NCI-H187 treated with DMSO at 0.1 percent for 48 hours (cell line): ENCODE measurements at places on chromosomes 2 and 18.
A peak's percentile ranks its signal among the peaks of the same experiment; 100 is the strongest.

GRCh38 chr2:174195253-174195652 lies 53.1 kb downstream of the OLA1 start:
- DNase-seq: no peak

- DNase-seq: no peak
Measured at GRCh38 chr2:12970861-12971260, 254.1 kb downstream of the TRIB2 start.

DNA sequence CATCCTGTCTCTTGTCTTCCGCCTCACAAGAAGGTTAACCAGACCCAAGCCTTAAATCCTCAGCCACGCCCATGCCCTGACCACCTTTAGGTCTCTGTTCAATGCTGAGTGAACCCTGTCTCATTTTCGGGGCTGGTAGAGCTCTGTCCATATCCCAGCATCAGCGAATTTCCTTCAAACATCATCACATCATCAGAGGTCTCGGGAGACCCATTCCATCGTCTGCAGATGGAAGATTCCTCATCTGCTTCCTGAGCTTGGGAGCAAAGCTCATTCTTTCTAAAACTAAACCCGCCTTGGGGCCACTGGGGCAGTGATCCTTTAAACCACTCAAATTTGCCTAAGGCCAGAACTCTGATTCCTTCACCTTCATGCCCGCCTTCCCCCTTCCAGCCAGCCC lies 173.7 kb downstream of the TTC32 start:
- no peak for DNase-seq

GRCh38 chr18:75815767-75816166 lies 388.3 kb upstream of the SMIM21 start:
- DNase-seq: no peak

DNA sequence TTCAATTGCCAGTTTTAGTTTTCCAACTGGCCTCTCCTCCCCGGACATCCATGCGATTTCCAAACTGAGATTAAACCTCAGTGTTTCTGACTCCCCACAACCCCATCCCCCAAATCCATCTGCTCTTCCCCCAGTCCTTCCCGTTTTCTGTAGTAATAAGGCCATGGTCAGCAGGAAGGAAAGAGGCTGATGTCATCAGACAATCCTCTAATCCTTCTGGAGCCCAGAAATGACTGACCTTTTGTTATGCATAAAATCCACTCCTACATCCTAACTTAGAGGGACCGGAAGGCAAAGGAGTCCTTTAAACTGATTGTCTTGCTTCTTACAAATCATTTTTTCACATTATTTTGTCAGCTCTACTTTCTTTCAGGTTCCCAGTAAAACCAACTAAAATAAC lies 155.8 kb downstream of the INO80D start:
- no peak for DNase-seq

DNA sequence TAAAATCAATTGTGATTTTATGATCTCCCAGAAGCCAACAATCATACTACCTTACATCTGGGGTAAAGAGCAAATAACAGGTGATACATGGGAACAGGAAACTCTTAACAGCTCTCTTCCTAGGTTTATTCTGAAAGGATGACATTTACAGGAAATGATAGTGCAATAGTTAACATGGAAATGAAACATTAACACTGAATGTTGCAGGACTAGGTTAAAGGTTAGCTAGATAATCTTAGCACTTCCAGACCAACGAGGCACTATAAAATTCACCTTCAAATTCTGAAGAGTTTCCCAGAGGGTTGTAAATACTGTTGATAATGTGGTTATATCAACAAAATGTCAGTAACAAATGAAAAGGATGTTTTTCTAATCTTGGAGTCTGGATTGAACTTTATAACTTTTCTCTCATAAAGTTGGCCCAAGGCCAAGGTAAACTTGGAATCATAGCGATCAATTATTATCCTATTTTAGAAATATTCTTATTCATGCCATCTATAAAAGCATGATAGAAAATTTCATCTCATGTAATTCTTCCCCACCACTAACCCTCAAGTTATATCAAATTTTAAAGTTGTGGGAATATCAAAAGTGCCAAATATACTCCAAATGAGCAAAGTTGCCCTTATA lies 32.9 kb upstream of the GCG start:
- DNase-seq: no peak

DNA sequence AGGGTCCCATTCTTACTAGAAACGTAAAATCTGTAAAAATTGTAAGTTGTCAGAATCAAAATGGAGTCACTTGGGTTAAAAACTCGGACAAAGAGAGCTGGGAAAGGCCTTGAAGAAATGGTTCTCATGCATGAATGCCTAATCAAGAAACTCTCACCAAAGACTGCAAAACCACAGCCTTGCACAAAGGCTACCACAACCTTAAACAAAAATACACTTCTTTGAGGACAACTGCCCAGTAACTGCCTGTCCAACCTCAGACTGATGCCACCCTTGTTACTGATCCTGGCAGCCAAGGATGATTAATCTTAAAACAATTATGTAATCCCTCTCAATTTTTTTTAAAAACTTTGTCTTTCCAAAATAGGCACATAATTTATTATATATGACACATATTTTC lies 299.3 kb downstream of the CCDC85A start:
- no peak for DNase-seq

- DNase-seq: no peak
Measured at GRCh38 chr2:156982615-156983014, 274.9 kb upstream of the GALNT5 start.

DNA sequence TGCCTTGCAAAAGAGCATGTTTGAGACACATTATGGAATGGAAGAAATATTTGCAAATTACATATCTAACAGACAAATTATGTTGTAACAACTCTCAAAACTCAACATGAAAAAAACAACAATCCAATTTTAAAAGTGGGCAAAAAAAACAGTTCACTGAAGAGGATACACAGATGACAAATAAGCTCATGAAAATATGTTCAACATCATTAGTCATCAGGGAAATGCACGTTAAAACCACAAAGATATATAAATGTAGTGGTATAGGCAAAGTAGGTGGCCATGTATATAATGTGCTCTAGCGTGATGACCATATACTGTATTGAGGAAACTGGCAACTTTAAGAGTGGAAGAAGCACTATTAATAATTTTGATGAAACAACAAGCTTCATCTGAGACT lies 220.1 kb downstream of the IRS1 start:
- DNase-seq: no peak

DNA sequence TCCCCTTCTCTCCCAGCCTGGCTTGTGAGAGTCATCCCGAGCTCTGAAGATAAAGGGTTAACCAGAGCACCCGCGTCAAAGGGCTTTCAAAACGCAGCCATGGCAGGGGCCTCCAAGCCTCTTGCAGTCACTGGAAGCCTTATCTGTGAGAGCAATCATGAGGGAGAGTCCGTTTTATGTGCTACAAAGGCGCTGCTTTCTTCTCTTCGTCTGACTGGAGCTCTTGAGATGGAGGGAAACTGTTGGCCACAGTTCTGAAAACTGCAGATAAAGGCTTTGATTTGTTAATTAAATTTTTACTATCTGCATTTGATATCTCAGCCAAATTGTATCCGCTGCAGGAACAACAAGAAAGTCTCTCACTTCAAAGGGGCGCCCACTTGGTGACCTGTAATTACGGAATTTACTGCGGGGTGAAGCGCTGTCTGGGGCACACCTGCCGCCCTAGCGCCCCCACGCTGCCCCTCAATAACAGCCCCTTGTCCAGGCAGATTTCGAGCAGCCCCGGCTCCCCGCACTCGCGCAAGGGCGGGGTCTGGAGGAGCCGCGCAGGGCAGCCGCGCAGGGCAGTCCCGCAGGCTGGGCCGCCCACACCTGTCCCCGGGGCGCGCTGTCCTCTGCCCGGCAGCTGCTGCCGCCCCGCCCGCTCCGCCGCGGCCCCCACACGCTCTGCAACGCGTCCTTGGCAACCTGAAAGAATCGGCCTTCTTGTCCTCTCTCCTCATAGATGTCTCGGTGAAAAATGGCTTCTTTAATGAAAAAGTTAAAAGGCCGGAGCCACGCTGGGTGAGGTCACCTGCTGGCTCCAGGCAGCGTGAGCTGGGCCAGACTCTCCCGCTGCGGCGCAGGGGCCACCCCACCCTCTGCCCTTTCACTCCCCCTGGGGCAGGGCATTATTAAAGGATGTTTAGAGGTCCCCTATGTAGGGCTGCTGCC lies 217.9 kb downstream of the VAPA start:
- no peak for DNase-seq

DNA sequence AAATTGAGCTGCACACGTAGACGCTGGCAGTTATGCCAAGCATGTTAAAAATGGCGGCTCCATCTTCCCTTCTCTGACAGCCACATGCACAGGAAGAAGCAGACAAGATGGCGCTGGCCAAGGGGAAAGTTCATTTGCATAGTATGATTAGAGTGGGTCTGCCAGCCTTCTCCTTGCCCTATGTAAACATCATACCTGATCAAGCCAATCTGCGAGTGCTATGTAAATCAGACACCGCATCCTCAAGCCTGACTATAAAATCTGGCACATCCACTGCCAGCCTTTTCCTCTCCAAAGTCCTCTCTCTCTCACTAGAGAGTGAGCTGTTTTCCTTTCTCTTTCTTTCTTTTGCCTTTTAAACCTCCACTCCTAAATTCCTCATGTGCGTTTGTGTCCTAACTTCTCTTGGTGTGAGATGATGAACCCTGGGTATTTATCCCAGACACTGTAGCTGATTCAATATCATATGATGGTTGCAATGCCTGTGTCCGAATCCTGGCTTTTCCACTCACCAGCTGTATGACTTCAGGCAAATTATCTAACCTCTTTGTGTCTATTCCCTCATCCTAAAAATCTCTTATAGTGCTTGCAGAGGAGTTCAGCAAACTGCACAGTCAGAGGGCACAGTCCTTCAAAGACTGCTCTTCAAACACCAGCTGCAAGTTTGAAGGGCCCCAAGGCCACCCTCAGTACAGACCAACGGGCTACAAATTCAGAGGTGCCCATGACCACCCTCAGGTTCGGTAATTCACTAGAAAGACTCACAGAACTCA lies 39.3 kb upstream of the ITSN2 start:
- DNase-seq: peak; percentile 26

- no peak for DNase-seq
Measured at GRCh38 chr2:191428141-191428540, 182.9 kb downstream of the MYO1B start.

GRCh38 chr2:230327418-230328154 lies 593 bp downstream of the SP140L start:
- no peak for DNase-seq

DNA sequence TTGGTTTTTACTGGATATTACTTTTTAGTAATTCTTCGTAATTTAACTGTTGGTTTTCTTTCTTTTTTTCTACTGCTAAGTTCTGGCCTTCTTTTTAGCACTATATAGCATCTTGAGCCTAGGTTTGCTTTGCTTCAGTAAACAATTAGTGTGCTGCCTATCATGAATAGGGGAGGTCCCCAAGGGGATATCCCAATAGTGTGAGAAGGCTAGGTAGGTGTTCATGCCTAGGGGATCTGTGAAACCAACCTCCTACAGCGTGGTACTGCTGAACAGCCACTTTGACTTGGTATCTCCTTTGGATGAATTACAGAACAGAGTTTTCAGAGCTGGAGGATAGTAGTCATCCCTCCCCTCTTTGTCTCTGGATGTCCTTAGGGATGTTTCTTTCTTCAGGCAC lies 310.2 kb upstream of the HNMT start:
- no peak for DNase-seq

DNA sequence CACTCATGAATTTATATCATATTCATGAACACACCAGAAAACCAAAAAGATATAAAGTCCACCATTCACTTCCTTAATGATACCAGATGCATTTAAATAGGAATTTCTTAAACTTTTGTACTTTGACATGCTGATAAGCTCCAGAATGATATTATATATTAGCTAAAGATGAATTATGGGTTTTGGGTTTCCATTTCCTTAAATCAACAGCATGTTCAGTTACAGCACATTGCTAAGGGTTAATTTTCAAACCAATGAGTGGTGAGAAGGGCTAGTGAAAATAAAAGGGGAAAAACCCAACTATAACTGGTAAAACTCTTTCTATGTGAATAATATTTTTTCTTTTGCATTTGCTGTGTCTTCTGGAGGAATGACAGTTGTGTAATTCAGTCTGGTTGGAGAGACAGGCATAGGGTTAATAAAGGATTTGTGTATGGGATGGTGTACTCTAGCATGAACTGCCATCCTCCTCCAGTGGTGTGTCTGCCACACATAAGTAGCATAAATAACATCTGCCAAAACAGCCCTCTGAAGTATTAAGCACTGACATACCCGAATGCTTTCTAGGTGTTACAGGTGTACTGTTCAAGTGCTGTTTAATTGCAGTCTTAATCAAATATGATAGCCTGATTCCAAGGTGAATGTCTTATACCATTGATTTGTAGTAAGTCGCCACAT lies 19.3 kb upstream of the CPS1 start:
- DNase-seq: no peak

DNA sequence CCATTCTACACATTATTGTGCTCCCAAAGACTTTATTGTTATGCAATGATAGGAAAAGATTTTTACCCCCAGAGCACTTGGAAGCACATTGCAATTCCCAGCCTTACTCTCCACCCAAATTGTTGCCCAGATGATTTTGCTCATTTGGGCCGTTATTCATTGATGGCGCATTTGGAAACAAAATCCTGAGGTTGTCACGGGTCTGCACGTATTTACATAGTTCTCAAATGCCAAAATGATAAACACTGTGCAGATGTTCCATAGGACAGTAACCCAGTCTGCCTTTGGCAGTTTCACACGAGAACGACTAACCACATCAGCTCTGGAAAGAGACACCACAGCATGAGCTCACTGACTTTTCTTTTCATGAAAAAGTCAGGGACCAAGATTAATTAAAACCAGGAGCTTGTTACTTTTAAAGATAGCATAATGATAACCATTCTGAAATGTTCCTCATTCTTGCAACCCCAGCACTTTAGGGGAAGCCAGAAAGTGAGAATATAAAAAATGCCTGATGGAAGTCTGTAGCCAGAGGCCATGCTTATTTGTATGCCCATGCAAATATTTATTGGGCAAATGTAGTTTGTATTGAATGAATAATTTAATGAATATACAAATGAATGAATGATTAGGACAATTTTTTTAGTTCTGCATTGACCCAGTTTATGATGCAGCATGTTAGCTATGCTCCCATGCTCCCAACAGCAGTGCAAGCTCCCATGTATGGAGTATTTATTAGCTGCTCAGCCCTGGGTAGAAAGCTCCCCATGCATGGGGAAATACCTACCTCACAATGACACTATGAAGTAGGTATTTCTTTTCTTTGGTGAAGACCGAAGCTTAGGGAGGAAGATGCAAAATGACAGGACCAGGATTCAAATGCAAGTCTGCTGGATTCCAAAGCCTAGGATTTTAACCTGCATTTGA lies 84.6 kb downstream of the MAIP1 start:
- no peak for DNase-seq

- no peak for DNase-seq
Measured at GRCh38 chr18:22505141-22505591, 87.5 kb upstream of the CTAGE1 start.

- no peak for DNase-seq
Measured at GRCh38 chr2:239355139-239355538, 45.7 kb downstream of the HDAC4 start.

- no peak for DNase-seq
Measured at GRCh38 chr2:43110442-43110871, 115.9 kb downstream of the ZFP36L2 start.

- no peak for DNase-seq
Measured at GRCh38 chr2:58521803-58522554, 280.9 kb upstream of the FANCL start.
